ENCODE measurements at places on chromosomes 3 and 15.
A peak's percentile ranks its signal among the peaks of the same experiment; 100 is the strongest.

DNA sequence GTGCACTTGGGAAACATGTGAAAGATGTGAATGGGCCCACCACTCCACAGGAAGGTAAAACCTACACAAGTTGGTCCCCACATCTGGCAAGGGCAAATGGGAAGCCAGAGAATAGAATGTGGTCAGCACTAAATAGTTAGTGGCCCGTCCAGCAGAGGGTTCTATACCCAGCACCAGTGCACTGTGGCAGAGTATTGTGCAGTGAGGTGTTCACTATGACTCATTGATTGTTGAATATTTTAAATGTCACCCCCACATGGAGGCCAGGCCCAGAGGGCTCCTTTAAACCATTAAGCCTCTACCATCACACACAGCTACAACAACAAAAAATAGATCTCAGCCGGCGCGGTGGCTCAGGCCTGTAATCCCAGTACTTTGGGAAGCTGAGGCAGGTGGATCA is 11.7 kb downstream of the FRMD5 start:
- peak; percentile 9 for DNase-seq

- peak; percentile 89 for DNase-seq
These were observed 70.4 kb downstream of the KLF13 start for GRCh38 chr15:31396881-31397560.

- no peak for DNase-seq
These were observed 233.3 kb downstream of the THSD4 start for GRCh38 chr15:71348597-71348996.

GRCh38 chr3:141370065-141370533 is 1.8 kb downstream of the ZBTB38 start:
- DNase-seq: peak; percentile 88

DNA sequence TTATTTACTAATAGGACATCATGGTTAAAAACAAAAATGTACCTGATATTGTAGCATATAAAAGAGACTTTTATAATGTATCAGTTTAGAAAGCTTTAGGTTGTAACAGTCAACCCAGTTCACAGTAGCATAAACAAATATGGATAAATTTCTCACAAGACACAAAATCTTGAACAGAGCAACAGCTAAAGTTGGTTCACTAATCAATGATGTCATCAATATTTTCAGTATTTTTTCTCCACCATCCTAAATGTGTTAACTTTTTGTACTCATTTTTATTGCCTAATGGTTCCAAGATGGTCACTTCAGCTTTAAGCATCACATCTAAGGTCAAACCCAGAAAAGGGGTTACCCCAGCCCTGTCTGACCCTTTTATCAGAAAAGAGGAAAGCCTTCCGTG is 21.2 kb upstream of the NRG4 start:
- DNase-seq: no peak

DNA sequence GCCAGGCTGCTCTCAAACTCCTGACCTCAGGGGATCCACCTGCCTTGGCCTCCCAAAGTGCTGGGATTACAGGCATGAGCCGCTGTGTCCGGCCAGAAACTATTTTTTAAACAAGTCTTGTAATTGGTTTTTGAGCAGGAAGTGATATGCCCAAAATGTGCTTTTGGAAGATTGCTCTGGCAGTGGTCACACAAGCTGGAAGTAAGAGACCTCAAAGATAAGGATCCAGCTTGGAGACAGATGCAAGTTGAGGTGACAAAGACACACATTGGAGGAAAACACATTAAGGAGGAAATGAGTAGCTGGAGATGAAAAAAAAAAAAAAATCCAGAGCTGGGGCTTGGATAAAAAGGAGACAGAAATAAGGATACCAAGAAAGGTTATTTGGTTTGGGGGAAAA is 6.3 kb downstream of the TM4SF18 start:
- DNase-seq: no peak

DNA sequence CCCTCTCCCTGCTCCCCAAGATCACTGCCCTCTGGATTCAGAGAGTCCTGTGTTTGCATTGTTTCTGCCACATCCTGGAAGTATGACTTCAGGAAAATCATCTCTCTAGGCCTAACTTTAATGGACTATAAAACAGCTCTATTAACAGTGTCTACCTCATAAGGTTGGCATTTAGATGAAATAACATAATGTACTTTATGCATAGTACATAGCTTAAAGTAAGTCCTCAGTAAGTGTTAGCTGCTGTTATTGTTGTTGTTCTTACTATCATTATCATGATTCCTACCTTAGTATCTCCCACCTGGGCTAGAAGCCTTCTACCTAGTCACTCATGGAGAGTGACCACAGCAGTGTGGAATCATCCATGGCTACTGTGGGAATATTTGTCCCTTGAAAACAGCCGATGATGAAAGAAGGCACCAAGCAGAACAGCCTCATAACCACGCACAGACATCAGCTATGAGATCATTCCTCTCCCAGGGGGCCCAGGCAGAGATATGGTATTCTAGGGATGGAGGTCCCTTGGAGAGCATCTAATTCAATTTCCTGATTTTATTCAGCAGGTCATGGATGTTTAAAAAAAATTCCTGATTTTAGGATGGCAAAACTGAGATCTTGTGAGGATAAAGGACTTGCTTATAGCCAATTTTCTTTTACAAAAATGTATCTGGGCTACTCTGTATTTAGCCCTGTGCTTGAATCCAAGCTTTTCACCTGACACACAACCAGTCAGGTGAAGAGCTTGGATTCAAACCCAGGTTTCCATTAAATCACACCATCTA is 1.9 kb downstream of the FSD2 start:
- no peak for DNase-seq

GRCh38 chr3:183515968-183516851 is 39.3 kb downstream of the KLHL6 start:
- no peak for DNase-seq

- DNase-seq: no peak
These were observed 243.8 kb downstream of the CACNA2D3 start for GRCh38 chr3:54366007-54366750.

DNA sequence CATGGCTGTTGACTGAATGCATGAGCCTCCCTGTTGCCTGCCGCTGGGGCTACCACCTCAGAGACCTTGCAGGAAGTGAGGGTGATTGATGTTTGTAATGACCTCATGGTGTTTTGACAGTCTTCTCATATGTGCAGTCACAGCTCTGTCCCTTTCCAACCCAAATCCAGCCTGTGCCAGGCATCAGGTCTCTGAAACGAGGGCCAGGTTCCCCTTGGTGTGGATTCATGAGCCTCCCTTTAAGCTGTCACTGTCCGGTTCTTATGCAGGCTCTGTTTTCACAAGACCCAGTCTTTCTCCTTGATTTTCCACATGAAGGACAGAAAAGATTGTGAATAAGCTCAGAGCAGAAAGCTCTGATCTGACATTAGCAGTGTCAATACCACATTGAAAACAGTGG is 43.1 kb downstream of the CEMIP start:
- DNase-seq: no peak

DNA sequence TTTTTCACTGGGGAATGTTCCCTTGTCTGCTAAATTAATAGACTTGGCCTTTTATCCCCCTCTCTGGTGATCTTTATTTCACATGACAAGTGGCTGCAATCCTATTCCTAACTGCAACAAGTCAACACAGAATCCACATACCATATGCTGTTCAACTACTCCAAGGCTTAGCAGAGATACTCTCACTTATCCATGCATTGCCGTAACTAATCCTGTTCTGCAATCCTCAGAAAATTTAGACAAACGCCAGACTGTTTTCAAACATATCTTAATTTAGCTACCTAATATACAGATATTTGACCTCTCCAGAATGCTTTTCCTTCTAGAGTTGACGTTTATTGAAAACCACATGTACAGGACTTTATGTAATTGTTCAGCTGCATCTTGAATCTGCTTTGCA is 37.9 kb downstream of the EID1 start:
- no peak for DNase-seq

- DNase-seq: no peak
These were observed 753.1 kb upstream of the CCDC54 start for GRCh38 chr3:106624154-106624553.

DNA sequence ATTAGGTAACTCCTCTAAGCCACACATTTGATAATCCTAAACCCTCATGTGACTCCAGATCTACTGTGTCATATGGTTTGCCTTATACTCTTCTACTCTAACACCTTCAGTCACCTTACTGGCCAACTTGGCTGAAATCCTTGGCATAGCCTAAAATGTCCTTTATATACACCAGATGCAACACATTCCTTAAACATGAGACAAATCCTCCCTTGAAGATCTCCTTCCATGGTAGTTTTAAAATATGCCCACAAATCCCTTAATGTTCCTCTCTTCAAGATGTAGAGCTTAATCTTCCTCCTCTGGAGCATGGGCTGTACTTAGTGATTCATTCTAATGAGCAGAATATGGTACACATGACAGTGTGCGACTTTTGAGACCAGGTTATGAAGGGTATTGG is 238.9 kb downstream of the SUCLG2 start:
- no peak for DNase-seq

GRCh38 chr3:45806072-45806471 is 9.7 kb upstream of the SLC6A20 start:
- no peak for DNase-seq

DNA sequence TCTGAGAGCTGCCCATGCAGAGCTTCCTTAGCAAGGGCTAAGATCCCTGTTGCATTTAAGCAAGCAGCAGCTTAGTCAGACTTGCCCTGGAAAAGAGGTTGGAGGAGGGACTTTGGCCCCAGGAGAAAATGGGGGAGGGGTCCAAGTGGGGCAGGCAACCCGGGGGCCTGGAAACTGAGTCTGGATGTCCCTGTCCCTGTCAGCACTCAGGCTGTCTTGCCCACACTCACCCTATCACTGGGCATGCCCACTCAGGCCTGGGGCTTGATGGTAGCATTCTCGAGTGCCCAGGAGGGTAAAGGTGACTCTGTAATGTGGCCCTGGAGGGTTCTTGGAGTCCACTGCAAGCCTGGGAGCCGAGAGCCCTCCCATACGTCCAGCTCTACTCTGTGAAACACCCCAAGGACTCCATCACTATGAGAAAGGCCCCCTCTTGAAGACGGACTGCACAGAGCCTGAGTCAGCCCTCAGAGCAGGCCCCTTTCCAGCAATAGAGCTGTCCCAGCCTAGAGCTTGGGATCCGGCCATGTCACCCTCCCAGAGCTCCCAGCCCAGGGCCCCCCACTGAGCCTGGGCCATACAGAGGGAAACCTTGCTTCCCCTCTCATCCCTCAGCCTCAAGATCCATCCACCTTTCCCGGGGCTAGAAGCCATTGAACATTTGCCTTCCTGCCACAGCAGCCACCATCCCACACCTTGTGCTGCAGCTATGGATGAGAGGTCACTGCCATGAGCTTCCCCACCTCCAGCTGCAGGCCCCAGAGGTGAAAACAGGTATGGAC is 13.4 kb downstream of the MYL3 start:
- DNase-seq: no peak

- DNase-seq: peak; percentile 70
These were observed 1.8 kb upstream of the AP2M1 start for GRCh38 chr3:184172681-184173373.

GRCh38 chr3:82265747-82266146 is 504.3 kb upstream of the GBE1 start:
- no peak for DNase-seq

DNA sequence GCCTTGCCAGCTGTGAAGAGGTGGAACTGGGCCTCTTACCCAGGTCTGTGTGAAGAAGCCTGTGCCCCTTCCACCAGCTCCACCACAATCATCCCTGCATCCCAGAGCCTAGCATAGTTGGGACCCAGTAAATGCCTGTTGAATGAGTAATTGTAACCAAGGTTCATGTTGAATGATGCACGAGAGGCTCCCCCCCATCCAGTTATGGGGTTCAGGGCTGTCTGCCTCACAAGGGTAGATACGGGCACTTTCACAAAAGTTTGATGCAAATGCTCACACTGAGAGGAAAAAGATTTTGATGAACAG is 29.5 kb upstream of the TSEN2 start:
- peak; percentile 72 for DNase-seq

DNA sequence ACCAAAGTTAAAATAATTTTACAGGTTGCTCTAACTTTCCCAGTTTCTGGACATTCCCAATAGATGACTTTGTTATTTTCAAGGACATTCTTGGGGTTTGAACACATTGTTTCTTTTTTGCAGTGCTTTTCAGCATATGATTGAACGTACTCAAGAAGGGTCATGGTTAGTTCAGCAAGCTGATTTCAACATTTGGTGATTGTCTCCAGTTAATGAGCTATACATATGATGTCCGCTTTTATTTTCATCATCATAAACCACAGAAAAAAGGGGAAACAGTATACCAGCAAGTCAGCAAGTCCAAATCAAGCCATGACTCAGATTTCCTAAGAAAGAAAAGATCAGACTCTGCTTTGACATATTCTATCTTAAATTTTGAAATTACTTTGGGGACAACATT is 69.4 kb downstream of the B3GALNT1 start:
- peak; percentile 19 for DNase-seq

DNA sequence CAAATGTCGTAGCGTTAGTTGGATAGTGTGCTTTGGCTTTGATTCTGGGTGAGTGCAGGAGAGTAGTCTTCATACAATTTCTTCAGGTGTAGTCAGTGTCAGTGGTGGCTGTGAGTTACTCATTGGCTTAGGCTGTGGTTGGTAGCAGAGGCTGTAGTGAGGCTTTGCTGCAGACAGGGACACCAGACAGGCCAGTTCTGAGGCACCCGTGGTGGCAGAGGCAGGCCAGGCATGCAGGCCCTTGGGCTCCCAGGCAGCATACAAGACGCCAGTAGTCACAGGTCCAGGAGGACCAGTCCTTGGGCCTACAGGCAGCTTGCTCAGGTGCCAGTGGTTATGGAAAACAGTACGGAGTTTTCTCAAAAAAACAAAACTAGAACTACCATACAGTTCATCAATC is 61.3 kb downstream of the DMXL2 start:
- no peak for DNase-seq

DNA sequence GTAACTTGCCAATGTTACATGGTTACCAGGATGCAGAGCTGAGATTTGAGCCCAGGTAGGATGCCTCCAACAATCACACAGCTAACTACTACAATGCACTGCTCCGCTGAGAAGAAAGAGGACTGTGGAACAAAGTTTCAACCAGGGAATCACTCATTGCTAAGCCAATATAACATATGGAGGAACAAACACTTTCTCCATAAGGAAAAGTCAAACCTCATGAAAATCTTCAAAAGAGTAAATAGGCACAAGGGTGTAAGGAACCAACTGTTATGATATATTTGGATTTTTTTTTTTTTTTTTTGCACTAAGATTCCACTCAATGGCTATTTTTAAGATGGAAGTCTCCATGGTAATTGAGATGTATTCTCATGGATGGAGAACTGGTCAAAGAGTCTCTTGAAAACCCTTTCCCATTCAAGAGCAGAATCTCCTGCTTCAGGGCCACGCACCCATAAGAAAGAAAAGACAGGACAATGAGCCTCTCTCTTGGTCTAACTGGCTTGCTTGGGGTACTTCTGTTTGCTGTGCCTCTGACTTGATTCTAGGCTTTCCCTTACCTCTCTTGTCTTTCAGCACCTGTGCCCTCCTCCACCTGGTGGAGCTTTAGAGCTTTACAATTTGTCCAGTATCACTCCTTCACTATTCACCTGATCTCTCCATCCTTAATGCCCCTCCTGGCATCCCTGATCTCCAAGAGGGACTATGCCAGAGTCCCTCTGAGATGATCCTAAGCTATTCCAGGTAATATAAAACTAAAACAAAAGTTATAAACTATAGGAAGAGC is 252.8 kb downstream of the NTRK3 start:
- no peak for DNase-seq
